Activated CD8-positive, alpha-beta memory T cell treated with anti-CD3 and anti-CD28 coated beads for 48 hours (primary cell): ENCODE measurements at places on chromosomes 11 and 22.

- DNase-seq = no peak
These were observed 29.9 kb upstream of the JAM3 start for GRCh38 chr11:134038897-134039470.

DNA sequence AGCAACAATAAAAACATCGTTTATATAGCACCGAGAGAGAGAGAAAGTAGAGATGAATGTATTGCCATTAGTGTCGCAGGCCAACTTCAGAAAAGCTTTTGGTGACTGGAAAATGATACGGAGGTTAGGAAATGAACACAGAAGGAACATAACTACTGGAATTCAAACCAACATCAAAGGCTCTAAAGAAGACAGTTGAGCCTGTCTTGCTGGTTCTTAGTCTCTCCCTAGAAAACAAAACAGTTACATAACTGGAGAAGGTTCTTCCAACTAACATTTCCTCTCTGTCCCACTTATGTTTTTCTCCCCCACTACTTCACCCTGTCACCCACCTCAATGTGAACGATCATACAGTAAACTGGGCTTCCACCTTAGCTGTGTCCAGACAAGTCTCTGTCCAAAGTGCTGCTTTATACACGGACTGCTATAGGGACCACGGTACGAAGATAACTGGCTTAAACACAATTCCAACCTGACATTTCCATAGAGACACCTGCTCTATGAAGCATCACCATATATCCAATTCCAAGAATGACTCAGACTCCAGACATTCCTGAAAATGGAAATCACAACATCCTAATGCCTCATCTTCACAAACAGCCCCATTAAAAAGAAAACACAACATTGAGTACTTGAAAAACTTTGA is 85.2 kb upstream of the ARHGAP32 start:
- no peak for DNase-seq

- no peak for DNase-seq
These were observed 427.9 kb downstream of the JRKL start for GRCh38 chr11:96817482-96818399.

GRCh38 chr11:117180020-117180419 is 1.5 kb downstream of the SIDT2 start:
- no peak for DNase-seq

- no peak for DNase-seq
These were observed 2.8 kb upstream of the USP2 start for GRCh38 chr11:119384332-119384731.

GRCh38 chr11:61554172-61554988 is 26.5 kb downstream of the SYT7 start:
- no peak for DNase-seq

DNA sequence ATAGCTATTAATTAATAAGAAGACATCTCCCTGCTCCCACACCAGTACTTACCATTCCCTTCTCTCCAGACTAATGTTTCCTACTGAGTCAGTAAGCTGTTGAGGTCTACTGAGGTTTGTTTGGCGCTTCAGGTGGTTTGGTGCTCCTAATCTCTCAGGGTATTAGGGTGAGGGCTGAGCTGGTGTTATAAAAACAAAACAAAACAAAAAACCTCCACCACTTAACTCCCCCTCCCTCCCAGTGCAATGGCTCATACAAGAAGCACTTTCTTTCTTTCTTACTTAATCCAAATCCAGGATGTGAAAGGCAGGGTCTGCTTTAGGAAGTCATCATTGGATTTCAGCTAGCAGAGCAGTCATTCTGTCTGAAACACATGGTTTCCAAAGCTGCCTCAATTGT is 15.3 kb downstream of the CSTPP1 start:
- no peak for DNase-seq

- DNase-seq = no peak
These were observed 57.8 kb downstream of the SPATA19 start for GRCh38 chr11:133787379-133788141.

GRCh38 chr11:64996710-64997380 is at the start of gene BATF2:
Gene BATF2 (minus strand): TSS chr11:64996971. CDS start chr11:64996914, 57 bp downstream.
- no peak for DNase-seq

GRCh38 chr11:100942016-100942415 is 187.6 kb downstream of the PGR start:
- no peak for DNase-seq

DNA sequence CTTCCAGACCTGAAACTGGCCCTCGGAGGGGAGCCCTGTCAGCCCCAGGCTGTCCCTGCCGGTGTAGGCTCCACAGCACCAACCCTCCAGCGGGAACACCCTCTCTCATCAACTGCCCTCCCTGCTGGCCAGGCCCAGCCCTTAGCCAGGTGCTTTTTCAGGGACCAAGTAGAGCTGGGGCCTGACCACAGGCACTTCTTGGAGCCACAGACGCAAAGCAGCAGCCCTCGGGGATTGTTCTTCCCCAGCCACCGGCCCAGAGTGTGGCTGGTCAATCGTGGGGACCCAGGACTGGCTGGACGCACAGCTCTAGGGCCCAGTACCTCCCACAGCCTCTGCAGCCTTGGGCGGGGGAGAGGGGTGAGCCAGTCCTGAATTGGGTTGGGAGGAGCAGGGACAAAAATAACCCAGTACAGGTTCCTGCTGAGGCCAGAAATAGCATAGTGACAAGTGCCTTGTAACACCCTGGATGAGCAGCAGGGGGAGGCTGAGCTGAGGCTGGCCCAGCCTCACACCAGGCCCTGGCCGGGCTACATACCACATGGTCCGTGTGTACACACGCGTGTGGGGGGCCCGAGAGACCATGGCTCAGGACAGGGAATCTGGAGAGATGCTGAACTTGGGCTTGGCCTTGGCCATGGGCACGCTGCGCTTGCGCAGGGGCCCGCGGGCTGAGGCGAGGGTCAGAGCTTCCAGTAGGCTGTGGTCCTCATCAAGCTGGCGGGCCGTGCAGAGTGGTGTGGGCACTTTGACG is 2.0 kb downstream of the KCNJ11 start:
- peak; percentile 11 for DNase-seq

DNA sequence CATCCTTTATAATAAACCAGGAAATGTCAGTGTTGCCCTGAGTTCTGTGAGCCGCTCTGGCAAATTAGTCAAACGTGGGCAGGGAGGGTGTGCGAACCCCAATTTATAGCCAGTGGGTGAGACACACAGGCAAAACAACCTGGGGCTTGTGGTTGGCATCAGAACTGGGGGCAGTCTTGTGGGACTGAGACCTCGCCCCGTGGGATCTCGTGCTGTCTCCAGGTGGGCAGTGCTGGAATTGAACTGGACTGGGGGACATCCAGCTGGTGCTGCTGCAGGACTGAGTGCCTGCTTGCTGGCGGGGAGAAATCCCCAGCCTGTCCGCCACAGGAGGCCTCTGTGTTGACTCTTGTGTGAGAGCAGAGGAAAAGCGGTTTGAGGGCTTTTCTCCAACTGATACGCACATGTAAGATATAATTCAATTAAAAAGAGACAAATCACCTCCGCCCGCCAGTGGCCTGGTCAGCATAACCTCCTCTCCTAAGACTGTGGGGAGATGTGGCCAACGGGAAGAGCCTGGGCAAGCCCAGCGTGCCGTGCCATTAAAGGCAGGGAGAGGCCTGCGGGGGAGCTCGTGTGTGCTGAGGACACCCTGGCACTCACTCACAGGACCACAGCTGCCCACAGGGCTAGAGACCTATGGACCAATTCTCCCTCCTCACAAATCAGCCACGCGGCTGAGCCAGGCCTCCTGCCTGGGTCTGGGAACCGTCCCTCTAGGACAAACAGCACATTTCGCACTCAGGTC is 18.4 kb downstream of the SULT4A1 start:
- no peak for DNase-seq

DNA sequence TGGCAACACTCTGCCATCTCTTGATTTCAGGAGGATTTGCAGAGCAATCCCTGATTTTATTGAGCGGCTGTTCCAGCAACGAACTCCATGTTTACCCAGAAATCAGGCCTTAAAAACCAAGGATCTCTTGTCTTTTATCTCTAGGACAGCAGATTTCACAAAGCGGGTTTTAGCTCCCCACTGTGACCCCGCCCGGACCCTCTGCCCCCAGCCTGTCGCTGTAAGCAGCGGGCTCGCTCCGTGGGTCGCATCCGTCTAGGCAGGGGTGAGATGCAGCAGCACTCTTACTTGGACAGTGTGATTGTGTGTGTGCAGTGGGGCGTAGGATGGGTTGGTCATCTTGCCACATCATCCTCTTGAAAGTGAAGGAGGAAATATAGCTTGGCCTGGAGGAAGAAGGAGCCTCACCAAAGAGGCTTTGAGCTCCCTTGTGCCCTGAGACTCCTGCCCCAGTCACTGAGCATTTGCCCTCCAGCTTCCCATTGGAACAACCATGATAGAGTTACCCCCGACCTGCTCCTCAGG is 189.2 kb upstream of the TBCEL start:
- no peak for DNase-seq

- DNase-seq = no peak
These were observed 38.8 kb downstream of the SMCO4 start for GRCh38 chr11:93504110-93505095.

DNA sequence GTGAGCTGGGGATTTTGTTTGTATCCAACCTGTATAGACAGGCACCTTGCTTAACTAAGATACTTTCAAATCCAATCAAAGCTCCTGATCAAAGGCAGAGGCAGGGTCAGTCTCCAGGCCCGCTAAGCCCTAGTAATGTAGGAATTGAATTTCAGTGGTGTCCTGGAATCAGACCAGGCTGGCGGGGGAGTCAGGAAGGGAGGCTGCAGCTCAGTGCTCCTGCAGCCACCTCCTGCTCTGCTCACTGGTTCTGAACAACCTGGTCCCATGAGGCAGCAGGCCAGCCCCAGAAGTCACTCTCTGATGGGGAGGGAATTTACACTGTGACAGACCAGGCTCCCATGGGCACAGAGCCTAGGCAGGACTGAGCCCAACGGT is 38.5 kb upstream of the GALNT18 start:
- DNase-seq = no peak
